ENCODE measurements at places on chromosomes 6 and 20.

GRCh38 chr20:51183451-51183850 lies 160.5 kb upstream of the KCNG1 start:
- DNase-seq: no peak

- DNase-seq: no peak
Observed at GRCh38 chr20:63696628-63697356, at the start of gene TNFRSF6B. TNFRSF6B (plus strand) TSS chr20:63696652; CDS start chr20:63696768, 116 bp downstream.

GRCh38 chr20:4729265-4729664 lies 7.6 kb downstream of the PRND start:
- DNase-seq: no peak

DNA sequence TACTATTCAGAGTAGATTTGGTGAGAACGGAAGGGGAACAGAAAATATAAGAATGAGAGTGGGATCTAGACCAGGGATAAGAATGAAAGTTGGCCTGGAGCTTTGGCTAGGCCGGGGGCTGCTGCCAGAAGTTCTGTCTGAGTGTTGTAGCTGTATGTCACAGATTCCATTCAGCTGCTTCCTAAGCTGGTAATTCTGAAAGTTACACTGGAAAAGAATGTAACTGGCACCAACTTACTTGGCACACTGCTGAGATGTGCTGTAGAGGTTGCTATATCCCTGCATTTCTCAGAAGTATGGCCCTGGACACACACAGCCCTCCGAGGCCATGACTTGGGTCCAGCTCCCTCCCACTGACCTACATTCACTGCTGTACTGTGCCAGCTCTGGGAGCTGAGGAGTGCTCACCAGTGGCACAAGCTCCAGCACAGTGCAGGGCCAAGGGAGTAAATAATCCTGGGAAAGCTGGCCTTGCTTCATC lies 25.8 kb upstream of the TMEM217 start:
- DNase-seq: no peak

GRCh38 chr6:106527979-106528378 lies 101.3 kb downstream of the RTN4IP1 start:
- DNase-seq: no peak

- DNase-seq: no peak
Observed at GRCh38 chr20:59006167-59006863, 739 bp downstream of the CTSZ start.

DNA sequence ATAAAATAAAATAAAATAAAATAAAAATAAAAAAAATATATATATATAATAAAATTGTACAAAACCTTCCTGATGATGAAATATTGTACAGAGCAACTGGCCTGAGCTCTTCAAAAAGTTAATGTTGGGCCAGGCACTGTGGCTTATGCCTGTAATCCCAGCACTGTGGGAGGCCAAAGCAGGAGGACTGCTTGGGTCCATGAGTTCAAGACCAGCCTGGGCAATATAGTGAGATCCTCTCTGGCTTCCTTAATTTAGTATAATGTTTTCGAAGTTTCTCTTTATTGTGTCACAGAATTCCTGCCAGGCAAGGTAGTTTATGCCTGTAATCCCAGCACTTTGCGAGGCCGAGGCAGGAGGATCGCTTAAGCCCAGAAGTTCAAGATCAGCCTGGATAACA lies 113.9 kb upstream of the SALL4 start:
- DNase-seq: no peak

GRCh38 chr6:70838907-70839285 lies 118.0 kb downstream of the B3GAT2 start:
- DNase-seq: no peak

- no peak for DNase-seq
Observed at GRCh38 chr6:38353310-38354036, 286.3 kb downstream of the BTBD9 start.

DNA sequence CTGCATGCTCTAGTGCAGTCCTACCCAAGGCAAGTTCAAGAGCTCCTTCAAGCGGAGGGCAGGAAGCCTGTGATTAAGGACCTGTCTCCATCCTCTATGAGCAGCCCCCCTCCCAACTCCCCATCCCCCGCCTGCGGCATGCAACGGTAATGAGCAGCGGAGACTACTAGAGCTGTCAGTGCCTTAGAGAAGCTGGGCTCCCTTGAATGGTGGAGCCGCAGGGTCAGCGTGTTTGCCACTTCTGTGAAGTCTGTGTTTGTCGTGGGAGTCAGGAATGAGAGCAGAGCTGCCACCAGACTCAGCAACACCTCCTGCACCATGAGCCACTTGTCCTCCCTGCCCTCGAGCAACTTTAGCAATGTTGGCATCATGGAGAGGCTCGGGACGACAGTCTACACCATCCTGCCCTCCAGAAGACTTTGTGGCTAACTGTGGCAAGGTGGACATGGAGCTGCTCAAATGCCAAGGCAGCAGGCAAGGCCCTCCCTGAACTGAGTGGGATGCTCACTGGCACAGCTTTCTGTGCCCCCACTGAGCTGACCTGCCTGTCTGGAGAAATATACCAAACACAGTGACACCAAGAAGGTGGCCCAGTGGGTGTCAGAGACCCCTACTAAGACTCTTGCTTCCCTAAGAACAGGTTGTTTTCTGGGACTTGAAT lies 23.8 kb upstream of the SYNDIG1 start:
- DNase-seq: no peak

GRCh38 chr20:24359321-24360027 lies 110.0 kb upstream of the SYNDIG1 start:
- DNase-seq: no peak
